Germinal center (tissue), 1 donor: ENCODE measurements at places on chromosomes 1 and 21.

DNA sequence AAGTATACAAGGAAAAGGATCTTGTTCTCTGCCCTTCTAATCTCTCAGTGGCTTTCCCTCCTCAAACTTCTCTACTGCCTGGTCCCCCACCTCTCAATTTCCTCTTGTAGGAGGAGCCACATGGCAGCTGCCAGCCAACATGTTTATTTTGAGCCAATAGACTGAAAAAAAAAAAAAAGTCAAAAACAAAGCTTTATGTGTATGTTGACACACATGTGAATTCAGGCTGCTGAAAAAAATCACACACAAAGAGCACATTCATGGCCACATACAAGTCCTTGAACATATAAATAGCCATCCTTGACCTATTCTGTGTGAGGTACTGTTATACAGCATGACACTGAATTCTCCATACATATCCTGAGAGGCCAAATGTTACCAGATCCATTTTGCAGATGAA, 3.7 kb downstream of the PTPN14 start:
- no peak for DNase-seq

DNA sequence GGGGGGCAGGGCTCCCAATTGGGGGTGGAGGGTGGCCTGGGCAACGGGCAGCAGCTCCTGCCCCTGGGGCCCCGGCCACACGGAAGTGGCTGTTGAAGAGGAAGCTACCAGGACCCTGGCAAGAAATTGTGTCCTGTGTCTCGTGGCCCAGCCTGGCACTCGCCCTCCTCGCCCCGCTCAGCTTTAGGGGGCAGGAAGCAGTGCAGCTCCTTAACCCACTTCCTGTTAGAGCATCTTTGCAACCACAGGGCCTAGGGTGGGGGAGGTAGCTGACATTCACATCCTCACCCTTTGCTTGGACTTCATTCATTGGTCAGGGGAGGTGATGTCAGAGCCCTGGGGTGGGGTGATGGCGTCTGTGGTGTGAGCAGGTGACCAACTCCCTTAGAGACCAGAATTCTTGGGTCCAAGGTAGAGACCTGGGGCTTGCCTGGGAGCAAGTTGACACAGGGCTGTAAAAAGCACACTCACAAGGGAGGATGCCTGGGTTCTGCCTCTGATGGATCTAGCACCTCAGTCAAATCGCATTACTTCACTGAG, at the start of gene ARHGAP30:
Gene ARHGAP30 (minus strand): TSS at position 161 of the 540 bp plus-strand sequence. CDS start 267 bp downstream, outside the sequence.
- peak; percentile 91 for DNase-seq

GRCh38 chr1:101728029-101728428, 268.7 kb downstream of the OLFM3 start:
- DNase-seq = no peak

DNA sequence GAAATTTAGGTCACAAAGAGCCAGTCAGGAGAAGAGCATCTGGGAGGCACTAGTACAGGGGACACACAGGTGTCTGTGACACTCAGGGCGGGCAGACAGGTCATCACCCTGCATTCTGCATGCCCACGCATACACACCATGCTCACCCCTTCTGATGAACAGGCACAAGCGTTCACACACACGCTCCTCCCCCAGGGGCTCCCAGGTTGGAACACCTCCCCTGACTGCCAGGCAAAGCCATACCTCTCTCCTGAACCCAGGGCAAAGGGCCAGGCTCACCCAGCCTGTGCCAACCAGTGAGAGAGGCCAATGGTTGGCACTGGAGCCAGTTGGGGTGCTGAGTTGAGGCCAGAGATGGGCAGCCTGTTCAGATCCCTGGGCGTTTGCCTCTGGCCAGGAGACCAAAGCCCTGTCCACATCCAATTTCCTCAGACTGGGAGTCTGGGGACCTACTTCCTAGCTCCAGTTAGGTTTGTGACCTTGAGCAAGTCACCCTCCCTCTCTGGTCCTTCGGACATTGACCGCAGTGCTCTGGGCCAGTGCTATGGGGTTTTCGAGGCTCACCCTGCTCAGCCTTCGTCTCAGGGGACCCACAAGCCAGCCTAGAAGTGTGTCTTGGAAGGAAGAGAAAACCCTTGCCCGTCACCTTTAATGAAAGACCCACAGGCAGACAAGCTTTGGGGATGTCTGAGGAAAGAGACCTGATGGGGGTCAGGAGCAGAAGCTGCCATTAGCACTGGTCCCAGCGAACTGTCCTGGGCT, 5.8 kb upstream of the LAD1 start:
- no peak for DNase-seq

DNA sequence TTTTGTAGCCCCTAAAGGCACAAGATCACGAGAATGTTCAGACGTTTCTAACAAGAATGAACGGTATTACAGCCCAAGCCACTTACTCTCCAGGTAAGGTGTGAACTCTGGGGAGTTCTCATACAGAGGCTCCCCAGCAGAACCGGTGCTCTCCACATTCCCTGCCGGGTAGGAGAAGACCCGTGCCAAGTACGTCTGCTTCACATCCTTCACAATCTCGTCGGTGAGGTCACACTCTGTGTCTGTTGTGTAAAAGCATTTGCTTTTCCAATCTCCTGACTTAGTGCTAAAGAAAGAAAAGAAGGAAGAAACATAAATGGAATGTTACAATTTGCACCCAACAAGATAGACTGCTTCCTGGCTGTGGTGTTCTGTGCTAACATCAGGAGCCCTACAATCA, 5.7 kb downstream of the F3 start:
- no peak for DNase-seq

- no peak for DNase-seq
These were observed 28.8 kb downstream of the PLEKHO1 start for GRCh38 chr1:150178548-150178947.

GRCh38 chr21:22225299-22225698, 1227.1 kb downstream of the NCAM2 start:
- no peak for DNase-seq

DNA sequence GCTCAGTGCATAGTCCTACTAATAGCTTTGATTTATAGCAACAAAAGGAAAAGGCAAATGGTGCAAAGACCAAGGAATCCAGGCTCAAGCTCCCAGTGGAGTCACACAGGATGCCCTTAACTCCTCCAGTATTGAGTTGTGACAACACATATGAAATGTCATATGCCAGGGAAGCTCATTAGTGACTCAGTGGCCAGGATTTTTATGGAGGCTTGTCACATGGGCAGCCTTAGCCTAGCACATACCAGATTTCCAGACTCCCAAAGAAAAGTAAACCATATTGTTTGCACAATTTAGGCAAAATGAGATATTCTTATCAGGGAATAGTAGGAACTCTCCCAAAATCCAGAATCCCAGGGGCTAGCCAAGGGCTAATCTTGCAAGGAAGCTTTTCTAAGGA, 129.2 kb downstream of the MAGI3 start:
- DNase-seq = no peak

DNA sequence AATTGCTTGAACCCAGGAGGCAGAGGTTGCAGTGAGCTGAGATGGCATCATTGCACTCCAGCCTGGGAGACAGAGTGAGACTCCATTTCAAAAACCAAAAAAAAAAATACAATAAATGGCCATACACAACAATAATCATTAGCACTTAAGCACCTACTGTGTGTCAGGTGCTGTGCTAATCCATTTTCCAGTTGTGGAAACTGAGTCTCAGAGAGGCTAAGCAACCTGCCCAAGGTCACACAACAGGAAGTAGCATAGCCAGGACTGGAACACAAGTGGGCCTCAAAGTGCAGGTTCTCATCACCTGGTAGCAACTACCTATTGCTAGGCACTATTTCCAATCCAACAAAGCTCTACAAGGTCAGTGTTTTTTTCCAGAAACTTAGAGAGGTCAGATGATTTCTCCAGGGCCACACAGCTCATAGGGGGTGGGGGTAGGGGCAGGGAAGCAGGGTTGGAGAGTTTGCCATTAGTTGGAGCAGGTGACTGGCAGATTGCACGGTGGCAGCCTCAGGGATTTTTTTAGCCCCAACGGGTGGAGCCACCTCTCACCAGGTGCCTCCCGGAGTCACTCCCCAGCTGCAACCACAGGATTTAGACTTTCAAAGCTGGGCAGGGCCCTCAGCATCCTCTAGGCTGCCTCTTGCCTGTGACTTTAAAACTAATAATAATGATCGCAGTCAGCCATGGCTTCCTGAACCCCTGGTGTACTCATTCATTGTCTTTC, 52.5 kb upstream of the ID3 start:
- peak; percentile 69 for DNase-seq

GRCh38 chr1:233613252-233614172, at the start of gene KCNK1:
KCNK1 (plus strand) TSS chr1:233614106; CDS start chr1:233614172, 66 bp downstream.
- no peak for DNase-seq

GRCh38 chr1:42259059-42259738, 75.8 kb downstream of the FOXJ3 start:
- DNase-seq = no peak

GRCh38 chr1:77175230-77175844, 43.9 kb downstream of the PIGK start:
- no peak for DNase-seq

DNA sequence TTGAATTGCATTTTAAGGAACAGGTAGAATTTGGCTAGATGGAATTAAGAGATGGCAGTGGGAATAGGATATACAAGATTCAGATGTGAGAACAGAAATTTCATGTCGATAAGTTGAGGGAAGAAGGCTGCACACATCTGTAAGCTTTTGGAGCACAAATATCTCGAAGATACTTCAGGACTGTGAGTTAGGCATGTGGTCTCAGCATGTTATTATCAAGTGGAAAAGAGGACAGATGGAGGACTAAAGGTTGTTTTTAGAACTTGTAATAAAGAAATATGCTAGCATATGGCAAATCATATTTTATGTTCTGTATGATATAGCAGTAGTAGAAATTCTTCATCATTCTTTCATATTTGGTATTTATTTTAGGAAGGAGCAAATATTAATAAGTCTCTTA, 61.5 kb downstream of the KIF1B start:
- no peak for DNase-seq

DNA sequence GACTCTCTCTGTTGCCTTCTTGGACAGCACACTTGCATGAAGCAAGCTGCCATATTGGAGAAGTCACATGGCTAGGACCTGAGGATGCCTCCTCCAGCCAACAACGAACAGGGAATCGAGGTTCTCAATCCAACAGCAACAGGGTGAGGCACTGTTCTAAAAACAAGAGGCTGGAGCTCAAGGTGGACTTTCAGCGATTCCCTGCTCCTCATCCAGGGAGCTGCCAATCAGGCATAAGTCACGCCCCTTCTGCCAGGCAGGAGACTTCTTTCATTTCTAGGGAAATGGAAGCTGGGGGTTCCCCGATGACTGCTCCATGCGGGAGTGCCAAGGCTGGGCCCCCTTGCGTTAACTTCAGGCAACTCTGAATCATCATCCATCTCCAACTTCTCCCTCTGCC, 22.7 kb upstream of the IFNAR1 start:
- no peak for DNase-seq

DNA sequence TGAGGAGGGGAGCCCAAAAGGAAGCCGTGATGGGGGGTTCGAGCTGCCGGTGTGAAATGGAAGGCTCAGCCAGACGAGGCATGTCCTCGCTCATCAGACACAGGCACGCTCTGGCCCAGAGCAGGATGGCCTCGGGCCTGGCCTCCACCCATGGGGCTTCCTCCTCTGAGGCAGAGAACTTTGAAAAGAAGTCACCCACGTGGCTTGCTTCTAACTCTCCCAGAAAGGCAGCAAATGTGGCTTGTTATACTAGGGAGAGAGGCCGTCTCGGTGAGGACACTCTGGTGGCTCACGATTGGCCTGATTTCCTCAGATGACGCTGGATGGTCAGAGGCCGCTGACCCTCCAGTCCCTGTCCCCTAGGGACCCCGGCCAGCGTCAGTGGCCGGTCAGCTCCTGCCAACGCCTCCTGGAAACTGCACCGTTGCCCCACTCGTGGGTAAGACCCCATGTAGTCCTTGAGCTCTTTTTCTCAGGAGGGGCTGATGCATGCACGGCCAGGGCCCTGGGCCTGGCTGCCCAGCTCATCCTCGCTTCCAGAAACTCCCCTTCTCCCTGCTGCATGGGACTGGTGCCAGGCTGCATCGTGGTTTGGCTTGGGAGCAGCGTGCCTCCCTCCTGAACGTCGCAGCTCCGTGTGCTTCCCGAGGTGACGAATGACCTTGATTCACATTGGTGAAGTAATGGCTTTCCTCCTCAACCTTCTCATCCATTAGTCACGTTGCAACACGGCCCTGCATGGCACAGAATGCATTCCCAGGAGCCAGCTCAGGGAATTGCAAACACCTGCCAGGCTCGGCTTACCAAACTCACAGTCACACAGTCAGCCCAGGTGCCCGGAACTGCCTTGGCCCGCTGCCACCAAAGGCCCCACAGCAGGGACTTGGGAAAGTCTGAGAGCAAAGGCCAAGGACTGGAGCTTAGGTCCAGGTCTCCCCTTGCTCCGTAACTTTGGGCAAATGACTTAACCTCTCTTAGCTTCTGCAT, 58.8 kb downstream of the TOMM20 start:
- no peak for DNase-seq

DNA sequence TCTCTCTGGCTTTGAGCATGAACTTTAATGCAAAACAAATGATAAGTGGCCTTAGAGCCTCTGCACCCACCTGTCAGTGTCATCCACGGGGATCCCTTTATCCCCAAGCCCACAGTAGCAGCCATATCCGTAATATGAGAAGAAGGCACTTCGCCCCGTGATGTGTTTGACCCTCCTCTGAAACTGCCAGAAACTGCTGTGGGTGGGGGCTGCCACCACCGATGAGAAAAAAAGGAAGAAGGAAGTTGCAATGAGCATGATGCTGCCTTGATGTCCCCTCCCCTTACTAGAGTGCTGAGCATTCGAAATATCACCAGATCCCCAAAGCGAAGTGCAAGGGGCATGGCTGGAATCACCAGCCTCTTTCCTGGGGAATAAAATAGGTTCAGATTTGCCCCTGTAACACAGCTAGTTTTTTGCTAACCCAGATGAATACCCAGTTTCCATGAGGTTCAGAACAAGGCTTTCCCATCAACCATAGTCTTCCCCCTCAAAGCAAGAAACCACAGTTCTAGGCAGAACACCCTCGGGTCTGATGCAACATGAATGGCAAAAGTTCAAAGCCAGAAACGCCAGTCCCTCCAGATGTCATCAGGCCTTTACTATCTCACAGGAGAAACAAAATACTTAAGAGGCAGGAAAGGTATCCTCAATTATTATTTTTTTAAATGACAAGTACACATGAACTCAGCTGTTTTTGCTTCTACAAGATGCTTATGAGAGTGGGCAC, 10.8 kb upstream of the UBXN10 start:
- DNase-seq = no peak
